ENCODE measurements at places on chromosomes 7 and 10.

DNA sequence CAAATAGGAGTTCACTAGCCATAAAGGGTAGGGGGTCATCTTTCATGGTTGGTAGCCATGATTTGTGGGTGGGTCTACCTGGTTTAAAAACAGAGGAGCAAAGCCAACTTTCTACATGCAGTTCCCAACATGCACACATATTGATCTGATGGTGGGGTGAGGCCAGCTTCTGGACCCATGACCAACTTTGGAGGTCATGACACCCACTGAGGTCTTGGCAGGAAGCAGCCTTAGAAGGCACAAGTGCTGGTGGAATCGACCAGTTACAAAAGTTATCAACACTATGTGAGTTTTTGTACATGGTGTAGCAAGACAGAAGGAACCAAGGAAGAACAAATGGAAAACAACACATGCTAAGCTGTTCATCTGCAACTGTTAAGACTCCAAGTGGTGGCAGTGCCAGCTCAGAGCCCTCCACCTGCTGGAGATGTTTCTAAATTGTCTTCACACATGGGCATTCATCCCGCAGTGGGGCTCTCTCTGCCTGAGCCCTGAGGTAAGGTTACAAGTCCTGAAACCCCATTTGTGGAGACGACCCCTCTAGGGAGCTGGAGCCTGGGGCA, 101.1 kb upstream of the TCF7L2 start:
- no peak for DNase-seq

DNA sequence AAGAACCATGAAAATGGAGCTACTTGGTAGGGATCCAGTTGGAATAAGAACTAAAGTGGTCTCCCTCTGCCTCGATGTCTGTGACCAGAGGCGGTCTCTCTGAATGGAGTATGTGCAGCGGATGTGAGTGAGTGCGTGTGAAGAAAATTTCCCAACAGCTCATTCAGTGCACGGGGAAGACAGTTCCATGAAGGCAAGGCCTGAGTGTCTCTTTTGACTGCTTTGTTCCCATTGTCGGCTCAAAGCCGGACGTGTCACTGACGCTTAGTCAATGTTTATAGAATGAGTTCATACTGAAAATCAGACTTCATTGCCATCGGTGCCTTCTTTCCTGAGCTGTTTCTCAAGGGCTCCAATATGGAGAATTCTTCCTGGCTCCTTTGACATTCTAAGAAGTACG, 55.3 kb upstream of the GRB10 start:
- no peak for DNase-seq

GRCh38 chr7:101804088-101804963, 13.1 kb upstream of the CUX1 start:
- no peak for DNase-seq

DNA sequence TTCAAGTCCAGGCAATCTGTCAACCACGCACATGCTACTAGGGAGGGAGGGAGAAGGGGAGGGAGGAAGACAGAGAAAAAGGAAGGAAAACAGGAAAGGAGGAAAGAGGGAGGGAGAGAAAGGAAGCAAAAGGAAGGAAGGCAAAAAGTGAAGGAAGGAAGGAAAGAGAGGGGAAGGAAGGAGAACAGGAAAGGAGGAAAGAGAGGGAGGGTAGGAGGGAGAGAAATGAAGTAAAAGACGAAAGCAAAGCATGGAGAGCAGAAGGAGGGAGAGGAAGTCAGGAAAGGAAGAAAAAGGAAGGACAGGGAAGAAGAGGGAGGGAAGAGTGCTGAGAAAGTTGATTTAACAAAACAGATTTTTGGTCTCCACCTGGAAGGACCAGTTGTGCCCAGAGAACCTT, 25.6 kb downstream of the KLF6 start:
- no peak for DNase-seq

DNA sequence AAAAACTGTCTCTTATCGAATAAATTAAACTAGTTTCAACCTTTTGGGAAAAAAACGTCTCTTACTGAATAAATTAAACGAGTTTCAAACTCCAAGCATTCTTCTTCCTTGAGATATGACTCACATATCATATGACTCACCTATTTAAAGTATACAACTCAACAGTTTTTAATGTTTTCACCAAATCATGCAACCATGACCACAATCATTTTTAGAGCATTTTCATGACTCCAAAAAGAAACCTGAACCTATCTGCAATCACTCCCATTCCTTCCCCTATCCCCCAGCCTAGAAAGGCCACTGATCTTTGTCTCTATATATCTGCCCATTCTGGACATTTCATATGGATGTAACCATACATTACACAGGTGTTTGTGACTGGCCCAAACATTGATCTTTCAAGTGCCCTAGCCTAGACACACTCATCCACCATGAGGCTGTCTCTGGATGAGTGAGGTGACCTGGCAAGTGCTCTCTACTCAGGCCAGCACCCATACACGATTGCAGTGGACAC, 115.3 kb downstream of the PIP4K2A start:
- no peak for DNase-seq

DNA sequence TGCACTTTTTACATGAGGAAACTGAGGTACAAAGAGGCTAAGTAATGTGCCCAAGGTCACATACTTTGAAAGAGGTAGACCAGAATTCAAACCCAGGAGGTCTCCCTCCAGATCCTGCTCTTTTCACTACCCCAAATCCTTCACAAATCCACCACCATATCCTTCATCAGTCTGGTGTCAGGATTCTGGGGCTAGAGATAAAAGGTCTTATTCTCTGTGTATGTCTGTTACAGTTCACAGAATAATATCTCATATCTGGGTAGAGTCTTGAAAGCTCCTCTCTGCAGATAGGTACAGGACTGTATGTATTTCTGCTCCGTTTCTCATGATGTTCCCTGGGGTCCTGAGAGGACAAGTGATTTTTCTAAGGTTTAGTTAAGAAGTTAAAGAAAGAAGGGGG, 4.9 kb downstream of the PIK3CG start:
- no peak for DNase-seq
